ENCODE measurements at places on chromosomes 7 and 10.

DNA sequence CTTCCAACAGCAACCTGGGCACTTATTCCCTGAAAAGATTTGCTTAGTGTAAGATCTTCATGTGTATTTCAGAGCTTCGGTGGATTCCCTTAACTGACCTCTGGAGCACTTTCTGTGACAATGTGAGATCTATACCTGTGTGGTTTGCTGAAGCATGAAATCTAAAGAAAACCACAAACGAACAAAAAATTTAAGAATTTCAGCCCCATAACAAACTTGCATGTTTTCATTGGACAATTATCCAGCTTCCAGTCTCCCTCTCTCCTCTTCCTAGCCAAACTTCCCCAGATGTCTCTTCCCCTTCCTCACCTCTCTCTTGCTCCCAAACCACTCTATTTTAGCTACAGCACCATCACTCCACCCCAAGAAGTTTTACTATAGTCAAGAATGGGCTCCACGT is 279.9 kb upstream of the SORCS1 start:
- DNase-seq: no peak

- no peak for DNase-seq
These were observed 35.7 kb downstream of the GFRA1 start for GRCh38 chr10:116237260-116237659.

DNA sequence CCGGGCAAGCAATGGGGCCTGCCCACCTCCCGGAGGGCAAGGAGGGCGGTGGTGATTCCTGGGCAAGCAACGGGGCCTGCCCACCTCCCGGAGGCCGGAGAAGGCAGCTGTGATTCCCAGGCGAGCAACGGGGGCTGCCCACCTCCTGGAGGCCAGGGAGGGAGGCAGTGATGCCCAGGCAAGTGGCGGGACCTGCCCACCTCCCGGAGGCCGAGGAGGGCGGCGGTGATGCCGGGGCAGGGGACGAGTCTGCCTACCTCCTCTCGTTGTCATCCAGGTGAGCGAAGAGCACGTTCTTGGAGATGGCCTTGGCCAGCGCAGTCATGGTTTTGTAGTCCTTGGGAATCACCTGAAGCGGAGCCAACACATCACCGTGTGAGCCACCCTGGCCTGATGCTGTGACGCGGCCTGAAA is 49.5 kb upstream of the DNAAF5 start:
- DNase-seq: no peak

DNA sequence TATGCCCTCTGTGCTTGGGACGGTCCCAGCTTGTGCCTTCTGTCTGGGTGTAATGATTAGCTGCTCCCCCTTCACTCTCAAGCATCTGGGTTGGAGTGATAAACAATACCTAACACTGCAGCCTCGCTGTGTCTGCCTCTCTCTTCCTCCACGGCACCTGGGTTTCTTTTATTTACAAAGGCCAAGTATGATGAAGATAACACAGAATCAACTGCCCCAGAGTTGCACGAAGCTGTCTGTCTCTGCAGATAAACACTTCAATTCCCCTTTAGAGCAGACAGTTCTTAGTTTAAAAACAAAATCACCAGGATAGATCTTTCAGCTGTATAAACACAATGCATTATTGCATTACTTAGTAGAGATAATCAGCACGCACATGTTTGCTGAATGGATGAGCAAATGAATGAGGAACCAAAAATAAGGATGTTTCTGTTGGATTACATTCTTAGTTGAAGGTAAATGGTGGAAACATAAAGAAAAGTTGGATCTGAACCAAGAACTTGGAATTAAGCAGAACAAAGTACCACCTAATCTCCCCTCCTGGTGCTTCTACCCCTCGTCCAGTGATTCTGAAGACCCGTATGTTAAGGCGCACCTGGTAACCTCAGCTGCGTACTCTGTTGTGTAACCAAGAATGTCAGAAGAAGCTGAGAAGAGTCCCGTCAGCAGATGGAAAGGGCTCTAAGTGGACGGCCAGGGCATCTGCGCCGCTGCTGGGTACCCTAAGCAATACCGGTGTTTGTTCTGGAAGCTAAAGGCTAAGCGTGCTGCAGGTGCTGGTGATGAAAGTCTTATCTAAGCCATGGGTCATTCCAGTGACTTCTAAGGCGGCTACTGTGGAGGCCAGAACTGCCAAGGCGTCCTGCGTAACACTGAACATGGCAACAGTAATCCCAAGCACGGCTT is 26.6 kb downstream of the INSIG1 start:
- no peak for DNase-seq

- DNase-seq: no peak
These were observed 276.3 kb downstream of the ZMYND11 start for GRCh38 chr10:411603-412002.

GRCh38 chr10:1360011-1360557 is 303.9 kb downstream of the WDR37 start:
- no peak for DNase-seq

DNA sequence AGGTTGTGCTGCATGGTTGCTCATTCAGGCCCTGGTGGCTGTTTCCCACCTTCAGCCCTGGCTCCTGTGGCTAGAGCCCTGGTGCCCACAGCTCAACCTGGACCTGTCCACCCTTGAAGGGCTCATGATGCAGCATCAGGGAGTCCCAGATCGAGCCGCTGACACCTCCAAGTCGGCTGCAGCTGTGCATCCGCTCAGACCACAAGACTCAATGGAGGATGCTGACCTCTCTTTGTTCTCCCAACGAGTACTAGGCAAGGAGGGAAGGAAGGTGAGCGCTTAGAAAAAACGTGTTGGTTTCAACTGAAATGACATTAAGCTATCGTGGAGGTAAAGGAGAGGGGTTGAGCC is 9.5 kb upstream of the C10orf95 start:
- DNase-seq: no peak

DNA sequence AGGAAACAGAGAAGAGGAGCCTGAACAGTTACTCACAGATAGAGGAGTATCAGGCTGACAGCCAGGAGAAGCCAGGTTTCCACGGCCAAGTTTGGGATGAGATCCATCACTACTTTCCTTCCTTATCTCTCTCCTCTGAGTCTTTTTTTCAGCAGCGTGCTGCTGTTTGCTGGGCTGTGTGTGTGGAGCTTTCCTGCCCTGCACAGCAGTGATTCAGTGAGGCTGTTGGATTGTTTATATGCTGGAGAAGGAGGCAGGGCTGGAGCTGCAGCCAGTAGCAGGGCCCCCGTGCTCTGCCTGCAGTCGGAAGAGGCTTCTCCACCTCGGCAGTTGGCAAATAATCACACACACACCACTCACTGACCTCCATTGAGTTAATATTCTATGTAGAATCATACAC is at the start of gene CYP3A7:
CYP3A7 (minus strand) TSS at position 210 of the 400 bp plus-strand sequence; CDS start at position 107, 103 bp downstream.
- peak; percentile 16 for DNase-seq

GRCh38 chr10:43760514-43760913 is 111.8 kb upstream of the ZNF32 start:
- DNase-seq: no peak

DNA sequence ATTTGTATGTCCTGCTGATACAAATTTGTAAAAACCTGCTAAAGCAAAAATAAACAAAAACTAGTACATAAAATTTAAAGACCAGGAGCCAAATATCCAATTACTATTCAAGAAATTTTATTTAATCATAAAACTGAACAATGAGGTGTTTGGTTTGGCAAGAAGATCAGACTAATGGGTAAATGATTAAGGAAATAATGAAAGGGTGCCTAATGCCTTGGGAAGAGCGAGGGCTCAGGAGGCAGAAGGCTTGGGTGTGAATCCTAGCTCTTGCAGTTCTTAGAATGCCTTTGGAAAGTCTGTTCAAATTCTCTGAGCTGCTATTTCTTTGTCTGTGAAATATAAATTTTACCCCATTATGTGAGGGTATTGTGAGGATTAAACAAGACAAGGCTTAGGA is 32.4 kb downstream of the NAPEPLD start:
- DNase-seq: no peak

DNA sequence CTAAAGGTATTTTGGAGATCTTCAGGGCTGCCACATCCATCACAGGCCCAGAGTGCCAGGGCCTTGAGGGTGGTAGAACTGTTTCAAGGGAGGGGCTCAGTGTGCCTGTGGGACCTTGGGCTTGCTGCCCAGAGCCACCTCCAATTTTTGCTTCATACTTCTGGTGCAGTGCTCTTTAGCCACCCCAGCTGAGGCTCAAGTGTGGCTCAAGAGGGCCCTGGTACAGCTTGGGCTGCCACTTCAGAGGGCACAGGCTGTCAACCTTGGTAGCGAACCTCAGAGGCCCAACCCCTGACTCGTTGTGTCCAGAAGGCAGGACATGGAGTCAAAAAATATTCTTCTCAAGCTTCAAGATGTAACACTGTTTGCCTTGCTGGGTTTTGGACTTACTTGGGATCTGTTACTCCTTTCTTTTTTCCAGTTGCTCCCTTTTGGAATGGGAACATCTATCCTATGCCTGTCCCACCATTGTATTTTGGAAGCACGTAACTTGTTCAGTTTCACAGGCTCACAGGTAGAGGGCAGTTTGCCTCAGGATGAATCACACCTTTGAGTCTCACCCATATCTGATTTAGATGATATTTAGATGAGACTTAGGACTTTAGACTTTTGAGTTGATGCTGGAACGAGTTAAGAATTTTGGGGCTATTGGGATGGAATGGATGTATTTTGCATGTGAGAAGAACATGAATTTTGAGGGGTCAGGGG is 224.8 kb downstream of the RPS24 start:
- DNase-seq: no peak

DNA sequence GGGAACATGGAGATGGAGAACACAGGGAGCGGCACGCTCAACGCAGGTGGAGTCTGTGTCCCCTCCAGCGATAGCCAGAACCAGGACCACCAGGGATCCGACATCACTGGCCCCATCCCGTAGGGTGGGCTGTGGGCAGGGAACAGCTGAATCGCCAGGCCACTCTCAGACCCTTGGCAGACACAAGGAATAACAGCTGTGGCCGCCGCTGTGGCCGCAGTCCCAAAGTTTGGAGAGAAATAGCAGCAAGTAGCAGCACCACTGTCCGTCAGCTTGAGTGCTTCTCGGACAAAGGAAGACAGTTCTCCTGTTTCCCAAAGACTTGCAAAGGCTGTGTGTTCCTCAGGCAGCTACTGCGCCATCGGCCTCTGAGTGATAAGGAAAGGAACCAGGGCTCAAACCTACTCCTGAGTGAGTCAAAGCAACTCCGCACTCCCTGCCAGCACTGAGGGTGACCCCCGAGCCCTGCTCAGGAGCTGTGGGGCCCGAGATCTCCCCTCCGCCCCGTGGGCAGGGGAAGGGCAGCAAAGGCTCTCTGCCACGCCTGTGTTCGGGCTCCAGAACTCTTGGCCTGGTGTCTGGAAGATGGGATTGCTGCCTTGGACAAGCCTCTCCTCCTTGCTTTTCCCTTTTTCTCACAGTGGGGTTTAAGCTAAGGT is 82.3 kb upstream of the FAM20C start:
- DNase-seq: no peak
